ENCODE measurements at places on chromosomes 3 and 15.

DNA sequence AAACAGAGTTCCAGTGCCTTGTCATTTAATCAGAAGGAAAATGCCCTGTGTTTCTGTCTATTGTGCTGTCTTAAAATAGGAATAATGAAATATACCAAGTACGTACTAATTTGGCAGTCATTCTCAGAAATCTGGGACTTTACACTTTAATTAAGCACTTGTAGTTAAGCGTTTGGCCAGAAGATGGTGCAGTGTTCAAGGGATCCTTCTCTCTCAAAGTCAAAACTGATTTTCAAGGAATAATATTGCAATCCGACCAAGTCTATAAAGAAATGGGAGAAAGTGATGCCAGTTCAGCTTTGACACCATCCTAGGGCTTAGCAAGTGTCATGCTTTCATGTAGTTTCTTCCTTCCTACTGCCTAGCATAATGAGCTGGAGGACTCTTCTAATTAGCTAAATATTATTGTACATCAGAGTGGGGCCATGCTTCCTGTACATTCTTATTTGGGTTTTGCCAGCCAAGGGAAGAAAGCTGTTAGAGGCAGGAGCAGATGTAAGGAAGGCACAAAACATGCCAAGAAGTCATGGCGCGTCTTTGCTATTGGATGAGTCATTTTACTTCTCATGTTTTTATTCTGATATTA, 64.8 kb downstream of the SAMMSON start:
- DNase-seq, result no peak

- DNase-seq, result no peak
These were observed 15.0 kb upstream of the SRP14 start for GRCh38 chr15:40053831-40054604.

DNA sequence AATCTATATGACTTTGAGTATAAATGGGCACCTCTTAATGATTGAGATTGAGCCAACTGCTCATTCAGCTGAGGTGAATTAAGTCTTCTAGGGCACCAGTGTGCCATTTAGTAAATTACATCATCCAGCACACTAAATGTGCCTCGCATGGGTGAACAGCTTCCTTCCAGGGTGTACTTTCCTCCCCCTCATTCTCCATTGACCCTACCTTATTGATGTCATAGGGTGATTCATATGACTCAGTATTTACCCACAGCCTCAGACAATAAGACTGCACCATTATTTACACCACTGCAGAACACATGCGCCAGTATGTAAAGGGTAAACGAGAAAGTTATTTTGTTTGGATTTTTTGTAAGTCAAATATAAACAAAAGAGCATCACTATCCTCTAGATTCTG, 185.2 kb upstream of the ARL6 start:
- no peak for DNase-seq

GRCh38 chr3:100538339-100538706, 45.9 kb downstream of the TMEM45A start:
- no peak for DNase-seq

- DNase-seq, result peak; percentile 2
These were observed 89.5 kb upstream of the ATP2B2 start for GRCh38 chr3:10594915-10595314.

Measured in stimulated activated CD8-positive, alpha-beta memory T cell treated with anti-CD3 and anti-CD28 coated beads, Interleukin-7, amount 100 ng/mL, for 48 hours (primary cell).